ENCODE measurements at places on chromosomes 16 and 17.

- no peak for DNase-seq
Observed at GRCh38 chr16:11722468-11722808, 20.2 kb downstream of the TXNDC11 start.

DNA sequence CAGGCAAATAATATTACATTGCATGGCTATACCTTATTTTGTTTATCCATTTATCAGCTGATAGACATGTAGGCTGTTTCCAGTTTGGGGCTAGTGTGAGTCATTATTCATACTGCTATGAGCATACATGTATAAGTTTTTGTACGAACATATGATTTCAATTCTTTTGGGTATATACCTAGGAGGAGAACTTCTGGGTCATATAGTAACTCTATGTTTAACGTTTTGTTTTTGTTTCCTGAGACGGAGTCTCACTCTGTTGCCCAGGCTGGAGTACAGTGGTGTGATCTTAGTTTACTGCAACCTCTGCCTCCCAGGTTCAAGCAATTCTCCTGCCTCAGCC is 2.4 kb upstream of the ITGAL start:
- DNase-seq = no peak

DNA sequence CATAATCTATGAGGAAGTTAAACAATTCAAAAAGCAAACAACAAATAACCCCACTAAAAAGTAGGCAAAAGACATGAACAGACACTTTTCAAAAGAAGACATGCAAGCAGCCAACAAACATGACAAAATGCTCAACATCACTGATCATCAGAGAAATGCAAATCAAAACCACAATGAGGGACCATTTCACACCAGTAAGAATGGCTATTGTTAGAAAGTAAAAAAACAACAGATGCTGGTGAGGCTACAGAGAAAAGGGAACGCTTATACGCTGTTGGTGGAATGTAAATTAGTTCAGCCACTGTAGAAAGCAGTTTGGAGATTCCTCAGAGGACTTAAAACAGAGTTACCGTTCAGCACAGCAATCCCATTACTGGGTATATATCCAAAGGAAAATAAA is 24.4 kb downstream of the TNFRSF13B start:
- DNase-seq = no peak

- DNase-seq = no peak
Observed at GRCh38 chr17:7856011-7856810, 1.1 kb downstream of the NAA38 start.
